ENCODE measurements at places on chromosomes 5 and 9.

- DNase-seq = no peak
Observed at GRCh38 chr5:129112295-129112694, 17.7 kb downstream of the ISOC1 start.

- DNase-seq = no peak
Observed at GRCh38 chr5:66982056-66982387, 214.6 kb downstream of the CD180 start.

- DNase-seq = no peak
Observed at GRCh38 chr9:112819635-112820496, 69.3 kb downstream of the SNX30 start.

- no peak for DNase-seq
Observed at GRCh38 chr5:132010989-132011621, 353 bp downstream of the ACSL6 start.

DNA sequence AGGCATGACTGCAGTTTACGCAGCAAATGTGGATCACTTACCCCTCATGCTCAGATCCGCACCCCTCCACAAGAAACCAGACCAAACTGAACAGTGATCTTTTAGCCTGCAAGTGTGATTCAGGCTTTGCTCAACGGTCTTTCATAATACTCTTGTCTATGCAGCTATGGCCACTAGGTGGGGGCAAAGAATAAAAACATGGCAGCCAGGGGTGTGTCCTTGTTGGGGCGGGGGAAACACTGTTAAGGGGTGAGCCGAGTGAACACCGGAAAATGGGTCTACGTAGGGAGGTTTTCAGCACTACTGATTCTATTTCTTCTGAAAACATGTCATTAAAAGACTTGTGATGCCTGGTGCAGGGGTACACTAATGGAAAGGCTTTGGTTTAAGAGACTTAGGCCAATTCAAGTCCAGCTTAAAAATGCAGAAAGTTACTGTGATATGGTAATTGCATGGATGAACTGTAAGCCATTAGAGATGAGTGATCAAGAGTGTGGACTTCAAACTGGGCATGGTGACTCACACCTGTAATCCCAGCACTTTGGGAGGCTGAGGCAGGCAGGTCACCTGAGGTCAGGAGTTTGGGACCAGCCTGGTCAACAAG lies 49.9 kb upstream of the GPR151 start:
- DNase-seq = no peak

- no peak for DNase-seq
Observed at GRCh38 chr9:37399336-37399735, 23.2 kb upstream of the GRHPR start.

DNA sequence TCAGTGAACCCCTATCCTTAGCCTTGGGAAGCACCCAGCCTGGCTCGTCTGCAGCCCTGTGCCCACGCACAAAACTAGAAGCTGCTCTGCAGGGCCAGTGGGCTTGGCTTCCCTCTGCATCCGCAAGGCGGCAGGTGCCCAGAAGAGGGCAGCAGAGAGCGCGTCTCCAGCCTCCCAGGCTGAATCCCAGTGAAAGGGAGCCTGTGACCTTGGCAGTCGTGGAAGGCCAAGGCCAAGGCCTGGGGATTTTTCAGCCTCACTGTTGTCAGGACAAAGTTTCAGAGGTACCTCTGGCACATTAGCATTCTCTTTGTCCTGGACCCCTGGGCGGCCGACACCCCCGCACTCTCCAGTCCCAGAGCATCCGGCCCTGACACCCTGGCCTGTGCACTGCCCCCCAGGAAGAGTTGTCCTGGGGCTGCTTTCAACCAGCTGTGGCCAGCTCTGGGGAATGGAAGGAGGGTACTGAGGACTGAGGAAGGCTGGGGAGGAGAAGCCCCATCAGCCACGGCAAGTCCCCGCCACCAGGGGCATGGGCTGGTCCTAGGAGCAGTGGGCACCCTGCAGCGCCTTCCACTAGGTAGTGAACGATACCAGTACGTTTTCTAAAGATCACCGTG lies 63.6 kb upstream of the IL17B start:
- peak; percentile 94 for DNase-seq

GRCh38 chr9:78470216-78470615 lies 173.3 kb downstream of the PSAT1 start:
- DNase-seq = no peak

Measured in upper lobe of left lung (tissue), 6 donors.